ENCODE measurements at places on chromosomes 13 and 19.
A peak's percentile ranks its signal among the peaks of the same experiment; 100 is the strongest.

- DNase-seq = no peak
Measured at GRCh38 chr19:53866865-53867224, 838 bp upstream of the MYADM start.

- no peak for DNase-seq
Measured at GRCh38 chr13:86109107-86109506, 309.9 kb upstream of the SLITRK6 start.

DNA sequence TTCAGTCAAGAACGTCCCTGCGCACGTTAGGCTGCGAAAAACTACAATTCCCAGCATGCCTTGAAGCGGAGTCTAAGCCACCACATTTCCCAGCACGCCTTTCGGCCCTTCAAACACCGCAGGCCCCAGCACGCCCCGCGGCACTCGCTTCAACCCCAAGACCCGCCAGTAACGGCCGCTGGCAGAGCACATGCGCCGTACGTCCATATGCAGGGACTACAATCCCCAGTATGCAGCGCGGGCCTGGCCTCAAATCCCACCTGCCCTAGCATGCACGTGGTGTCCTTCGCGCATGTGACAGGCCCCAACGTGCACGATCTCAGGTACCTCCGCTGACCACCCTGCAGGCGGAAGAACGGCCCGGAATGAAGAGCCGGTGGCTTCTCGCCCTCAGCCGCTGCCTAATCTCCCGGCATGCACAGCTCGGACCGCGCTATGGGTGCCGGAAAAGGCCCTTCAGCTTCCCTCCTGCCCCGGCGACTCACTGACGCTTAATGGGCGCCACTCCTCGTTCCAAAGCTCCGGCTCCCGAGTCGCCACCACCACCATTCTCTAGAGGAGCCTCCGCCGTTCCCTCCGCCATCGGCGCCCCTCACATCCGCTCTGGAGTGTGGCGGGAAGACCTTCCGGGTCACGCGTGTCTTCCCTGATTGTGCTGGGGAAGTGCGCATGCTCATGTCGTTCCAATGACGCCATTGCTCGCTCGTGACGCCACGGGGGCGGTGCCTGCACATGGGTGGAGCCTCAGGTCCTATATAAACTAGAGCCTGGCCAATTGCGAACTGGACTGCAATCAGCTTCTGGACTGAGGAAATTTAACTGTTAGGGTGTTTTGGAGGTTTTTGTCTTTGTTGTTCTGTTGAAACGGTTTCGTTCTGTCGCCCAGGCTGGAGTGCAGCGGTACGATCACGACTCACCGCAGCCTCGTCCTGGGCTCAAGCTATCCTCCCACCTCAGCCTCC, at the start of gene DUS3L:
Gene DUS3L (minus strand): TSS at position 605 of the 962 bp plus-strand sequence. CDS start 22 bp downstream, at position 583.
- peak; percentile 92 for DNase-seq

DNA sequence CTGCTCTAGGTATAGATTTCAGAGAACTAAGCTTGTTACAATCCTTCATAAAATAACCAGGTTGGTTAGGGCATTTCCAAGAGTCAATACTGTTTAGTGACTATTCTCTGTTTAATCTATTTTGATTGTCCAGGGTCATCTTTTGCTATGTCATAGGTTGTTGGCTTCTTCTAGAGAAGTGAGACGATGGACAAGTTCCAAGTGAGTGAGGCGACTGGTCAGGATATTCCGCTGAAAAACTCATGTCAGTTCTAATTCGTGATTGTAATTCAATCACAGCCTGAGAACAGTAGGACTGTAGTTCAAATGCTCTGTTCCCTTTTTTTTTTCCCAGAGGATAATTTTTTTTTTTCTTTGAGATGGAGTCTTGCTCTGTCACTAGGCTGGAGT, 15.8 kb upstream of the ALOX5AP start:
- no peak for DNase-seq

- DNase-seq = no peak
Measured at GRCh38 chr19:28393574-28394336, 819.2 kb downstream of the UQCRFS1 start.

- peak; percentile 96 for DNase-seq
Measured at GRCh38 chr19:49641688-49642491, at the start of gene SCAF1. Gene SCAF1, plus strand, starts transcription at chr19:49642209. Its CDS starts 2,818 bp downstream, at chr19:49645027.

DNA sequence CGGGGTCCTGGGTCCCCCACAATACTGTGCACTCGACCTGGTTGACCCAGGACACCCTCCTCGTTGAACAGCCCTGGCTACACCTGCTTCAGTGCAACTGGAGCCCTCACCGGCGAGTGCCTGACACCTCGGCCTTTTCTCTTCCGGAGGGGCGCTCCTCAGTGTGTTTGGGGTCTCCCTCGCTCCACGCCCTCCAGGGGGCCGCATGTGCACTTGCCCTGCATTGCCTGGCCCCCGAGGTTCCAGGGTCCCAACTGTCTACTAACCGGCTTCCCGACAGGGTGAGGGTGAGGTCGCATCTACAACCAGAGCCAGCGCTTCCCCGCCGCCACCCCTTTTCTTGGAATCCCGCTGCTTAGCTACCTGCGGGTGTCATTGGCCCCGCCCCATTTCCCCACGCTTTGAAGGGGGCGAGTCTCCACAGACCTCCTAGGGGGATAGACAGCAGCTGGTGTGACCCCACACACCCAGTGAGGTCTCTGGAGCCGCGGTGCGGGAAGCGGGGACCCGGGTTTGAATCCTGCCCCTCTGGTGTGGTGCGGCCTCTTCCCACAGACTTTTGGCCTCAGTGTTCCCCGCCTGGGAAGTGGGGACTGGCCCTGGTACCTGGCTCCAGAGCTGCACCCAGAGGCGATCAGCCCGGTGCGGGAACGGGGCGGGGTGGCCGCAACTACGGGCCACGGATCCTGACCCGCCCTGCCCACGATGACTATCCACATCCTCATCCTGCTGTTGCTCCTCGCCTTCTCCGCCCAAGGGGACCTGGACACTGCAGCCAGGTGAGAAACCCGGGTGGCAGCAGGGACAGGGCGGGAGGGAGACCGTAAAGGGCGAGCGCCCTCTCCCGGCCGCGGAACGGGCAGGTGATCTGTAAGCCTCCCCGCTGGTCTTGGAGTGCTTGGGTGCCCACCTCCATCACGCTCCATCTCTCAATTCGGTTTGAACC, at the start of gene ADM5:
Gene ADM5 (plus strand): TSS at position 462 of the 946 bp plus-strand sequence. CDS start 244 bp downstream, at position 706.
- DNase-seq = no peak

DNA sequence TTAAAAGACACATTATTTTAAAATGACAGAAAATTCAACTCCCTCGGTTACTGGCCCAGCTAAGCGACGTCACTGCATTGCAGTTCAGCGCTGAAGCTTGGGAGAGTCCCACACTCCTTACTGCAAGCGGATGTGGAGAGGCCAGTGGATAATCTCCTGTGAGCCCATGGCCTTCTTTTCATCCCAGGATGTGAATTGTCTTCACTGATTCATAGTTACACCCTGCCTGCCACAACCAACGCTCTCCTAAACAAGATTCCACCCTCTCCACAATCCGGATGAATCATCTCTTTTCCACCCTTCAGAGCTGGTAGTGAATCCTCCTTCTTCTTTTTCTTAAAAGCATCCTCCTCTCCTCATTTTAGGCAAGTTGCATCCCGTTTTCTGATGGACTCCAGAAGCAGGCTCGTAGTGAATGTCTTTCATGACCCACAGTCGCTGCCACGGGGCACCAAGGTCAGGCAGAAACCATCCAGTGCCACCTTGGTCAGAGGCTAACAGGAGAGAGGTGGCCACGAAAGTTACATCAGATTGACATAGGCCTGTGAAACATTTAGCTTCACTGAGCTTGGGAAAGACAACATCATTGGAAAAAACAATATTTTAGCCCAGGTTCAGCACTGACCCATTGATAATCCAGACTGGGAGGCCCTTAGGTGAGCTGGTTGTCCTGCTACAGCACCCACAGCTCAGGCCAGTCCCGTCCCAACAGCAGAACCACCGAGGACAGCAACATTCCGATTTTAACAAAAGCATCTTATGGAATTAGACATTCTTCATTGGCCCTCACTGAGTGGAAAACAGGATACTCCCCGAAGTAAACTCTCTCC, 2.0 kb downstream of the GJB2 start:
- DNase-seq = no peak

- no peak for DNase-seq
Measured at GRCh38 chr13:92825938-92826596, 400.5 kb upstream of the GPC6 start.

- DNase-seq = no peak
Measured at GRCh38 chr19:1366899-1367870, 16.5 kb upstream of the NDUFS7 start.

DNA sequence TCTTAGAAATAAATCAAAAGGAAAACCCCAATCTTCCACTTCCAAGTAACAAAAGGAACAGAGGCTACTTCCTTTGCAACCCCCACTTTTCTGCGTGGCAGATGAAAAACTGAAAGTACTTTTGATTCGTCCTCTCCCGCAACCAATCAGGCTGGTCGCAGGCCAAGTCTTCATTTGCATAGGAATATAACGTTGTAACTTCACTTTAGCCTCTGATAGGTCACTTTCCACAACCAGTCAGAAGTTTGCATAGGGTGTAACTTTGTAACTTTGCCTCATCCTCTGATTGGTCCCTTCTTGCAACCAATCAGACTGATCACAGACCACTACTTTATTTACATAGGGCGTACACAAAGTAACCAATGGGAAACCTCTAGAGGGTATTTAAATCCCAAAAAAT, 37.2 kb downstream of the TGDS start:
- no peak for DNase-seq

GRCh38 chr13:20570517-20570916, 3.6 kb downstream of the IFT88 start:
- peak; percentile 33 for DNase-seq

DNA sequence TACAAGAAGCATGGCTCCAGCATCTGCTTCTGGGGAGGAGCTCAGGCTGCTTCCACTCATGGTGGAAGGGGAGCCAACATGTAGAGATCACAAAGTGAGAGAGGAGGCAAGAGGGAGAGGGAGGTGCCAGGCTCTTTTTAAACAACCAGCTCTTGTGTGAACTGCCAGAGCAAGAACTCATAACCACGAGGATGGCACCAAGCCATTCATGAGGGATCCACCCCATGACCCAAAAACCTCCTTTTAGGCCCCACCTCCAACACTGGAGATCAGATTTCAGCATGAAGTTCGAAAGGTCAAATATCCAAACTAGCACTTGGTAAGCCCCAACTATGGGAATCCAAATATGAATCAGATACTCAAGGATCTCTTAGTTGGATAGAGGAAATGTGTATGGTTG, 131.2 kb downstream of the RXFP2 start:
- DNase-seq = no peak

DNA sequence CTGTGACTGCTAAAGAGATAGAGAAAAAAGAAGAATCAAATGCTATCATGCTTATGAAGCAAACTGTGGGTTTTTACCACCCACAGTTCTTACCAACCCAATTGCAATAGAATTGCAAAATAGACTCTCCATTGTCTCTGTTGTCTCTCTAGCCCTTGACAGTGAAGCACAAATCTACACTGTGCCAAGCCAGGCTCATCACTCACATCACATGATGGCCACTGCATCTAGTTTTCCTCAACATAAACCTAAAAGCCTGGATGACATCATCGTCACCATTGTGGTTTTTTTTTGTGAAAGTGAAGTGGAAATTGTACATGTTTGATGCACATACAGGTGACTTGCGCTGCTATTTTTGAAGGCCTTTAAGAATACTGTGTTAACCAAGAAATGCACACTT, 56.1 kb downstream of the KL start:
- no peak for DNase-seq

GRCh38 chr13:103140001-103140671, 73.9 kb upstream of the SLC10A2 start:
- DNase-seq = peak; percentile 32

DNA sequence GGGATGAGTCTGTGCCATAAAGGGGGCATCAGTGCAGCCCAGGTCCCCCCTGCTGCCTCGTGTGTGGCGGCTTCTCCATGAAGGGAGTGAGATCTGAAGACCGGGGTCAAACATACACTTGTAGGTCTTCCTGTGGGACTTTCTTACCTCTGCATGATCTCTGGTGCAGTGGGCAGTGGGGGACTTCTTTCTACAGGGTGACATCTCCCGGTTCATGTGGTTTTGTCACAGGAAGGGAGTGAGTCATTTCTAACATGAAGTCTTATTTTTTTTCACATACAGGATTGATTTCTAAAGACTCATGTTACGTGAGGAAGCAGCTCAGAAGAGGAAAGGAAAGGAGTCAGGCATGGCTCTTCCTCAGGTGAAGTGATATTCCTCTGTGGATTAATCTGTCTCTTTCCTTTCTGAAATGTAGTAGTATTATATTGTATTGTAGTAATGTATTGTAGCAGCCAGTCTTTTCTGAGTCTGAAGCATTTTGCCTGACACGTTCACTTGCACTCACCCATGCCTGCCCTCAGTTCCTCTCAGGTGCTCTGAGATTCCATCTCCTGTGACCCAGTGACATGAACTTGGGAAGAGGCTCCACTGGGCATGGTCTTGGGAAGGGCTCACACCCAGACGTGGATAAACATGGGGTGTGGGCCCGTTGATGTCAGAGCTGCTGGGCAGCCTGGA, 15.7 kb downstream of the ZNF808 start:
- peak; percentile 68 for DNase-seq

DNA sequence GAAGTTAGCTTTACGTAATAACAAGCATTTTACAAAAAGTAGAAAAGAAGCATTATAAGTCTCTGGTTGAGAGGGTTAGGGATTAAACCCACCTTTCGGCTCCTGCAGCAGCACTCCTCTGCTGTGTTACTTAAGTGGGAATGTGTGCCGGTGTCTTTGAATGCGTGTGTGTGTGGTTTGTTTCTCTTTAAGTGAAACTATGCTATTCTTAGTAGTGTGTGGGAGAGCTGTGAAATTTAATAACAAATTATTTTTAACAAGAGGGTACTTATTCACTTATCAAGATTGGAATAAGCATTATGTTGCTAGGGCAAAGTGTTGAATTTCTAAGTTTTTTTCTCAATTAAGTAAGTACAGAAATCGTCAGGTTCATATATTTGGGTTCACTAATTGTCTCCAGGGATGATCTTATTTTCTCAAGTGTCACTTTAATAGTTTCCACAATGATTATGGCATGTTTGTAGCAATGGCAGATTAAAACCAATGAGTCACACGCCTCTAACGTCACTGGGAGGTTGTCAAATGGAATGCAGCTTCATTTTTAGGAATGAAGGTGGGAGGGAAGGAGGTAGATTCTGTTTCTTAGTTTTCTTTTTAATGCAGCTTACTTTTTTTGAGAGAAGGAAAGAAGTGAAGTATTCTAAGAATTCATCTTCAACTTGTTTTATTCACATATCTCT, 151.3 kb downstream of the LMO7 start:
- DNase-seq = no peak

DNA sequence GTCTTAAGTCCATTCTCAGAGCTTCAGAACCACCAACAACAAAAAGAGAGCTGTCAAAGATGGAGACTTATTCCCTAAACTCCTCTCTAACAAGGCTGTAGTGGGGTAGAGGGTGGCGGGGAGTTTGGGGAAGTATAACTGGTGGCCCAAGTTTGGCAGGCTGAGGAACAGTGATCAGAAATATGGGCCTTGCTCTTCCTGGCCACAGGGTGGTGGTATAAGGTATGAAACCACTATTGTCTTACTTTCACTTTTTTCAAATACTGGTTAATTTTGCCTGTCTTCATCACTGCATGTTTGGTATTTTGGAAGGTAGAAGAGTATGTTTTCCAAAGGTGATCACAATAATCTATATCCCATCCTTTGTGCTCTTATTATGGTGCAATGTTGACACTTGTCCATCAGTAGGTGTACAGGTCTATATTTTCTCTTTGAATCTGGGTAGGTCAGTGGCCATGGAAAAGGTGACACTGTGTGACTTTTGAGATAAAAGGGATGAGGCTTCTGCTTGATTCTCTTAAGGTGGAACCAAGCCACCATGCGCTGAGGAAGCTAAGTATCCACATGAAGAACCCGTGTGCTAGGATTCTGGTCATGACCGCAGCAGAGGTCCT, 23.2 kb upstream of the GPC5 start:
- peak; percentile 82 for DNase-seq

- no peak for DNase-seq
Measured at GRCh38 chr19:35937345-35938281, 1.4 kb downstream of the LRFN3 start.
